Hematopoietic multipotent progenitor cell treated with erythropoietin and hydrocortisone succinate and interleukin-3 and kit ligand, for 15 days (in vitro differentiated cells): ENCODE measurements at places on chromosomes 16 and 17.

- peak; percentile 77 for DNase-seq
Measured at GRCh38 chr17:50947782-50948543, 81.8 kb upstream of the TOB1 start.

DNA sequence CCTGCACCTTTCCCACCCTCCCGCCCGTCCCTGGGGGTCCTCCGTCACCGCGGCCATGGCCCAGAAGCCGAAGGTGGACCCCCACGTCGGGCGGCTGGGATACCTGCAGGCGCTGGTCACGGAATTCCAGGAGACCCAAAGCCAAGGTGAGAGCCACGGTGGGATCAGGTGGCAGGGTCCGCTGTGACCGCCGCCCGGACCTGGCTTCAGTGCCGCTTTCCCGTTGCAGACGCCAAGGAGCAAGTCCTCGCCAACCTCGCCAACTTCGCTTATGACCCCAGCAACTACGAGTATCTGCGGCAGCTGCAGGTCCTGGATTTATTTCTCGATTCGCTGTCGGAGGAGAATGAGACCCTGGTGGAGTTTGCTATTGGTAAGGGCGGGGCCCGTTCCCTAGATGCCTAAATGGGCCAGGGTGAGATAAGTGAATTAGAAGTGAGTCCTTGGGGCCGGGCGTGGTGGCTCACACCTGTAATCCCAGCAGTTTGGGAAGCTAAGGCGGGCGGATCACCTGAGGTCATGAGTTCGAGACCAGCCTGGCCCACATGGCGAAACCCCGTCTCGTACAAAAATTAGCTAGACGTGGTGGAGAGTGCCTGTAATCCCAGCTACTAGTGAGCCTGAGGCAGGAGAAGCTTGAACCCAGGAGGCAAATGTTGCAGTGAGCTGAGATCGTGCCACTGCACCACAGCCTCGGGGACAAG lies 617 bp downstream of the ARMC7 start:
- peak; percentile 34 for DNase-seq

DNA sequence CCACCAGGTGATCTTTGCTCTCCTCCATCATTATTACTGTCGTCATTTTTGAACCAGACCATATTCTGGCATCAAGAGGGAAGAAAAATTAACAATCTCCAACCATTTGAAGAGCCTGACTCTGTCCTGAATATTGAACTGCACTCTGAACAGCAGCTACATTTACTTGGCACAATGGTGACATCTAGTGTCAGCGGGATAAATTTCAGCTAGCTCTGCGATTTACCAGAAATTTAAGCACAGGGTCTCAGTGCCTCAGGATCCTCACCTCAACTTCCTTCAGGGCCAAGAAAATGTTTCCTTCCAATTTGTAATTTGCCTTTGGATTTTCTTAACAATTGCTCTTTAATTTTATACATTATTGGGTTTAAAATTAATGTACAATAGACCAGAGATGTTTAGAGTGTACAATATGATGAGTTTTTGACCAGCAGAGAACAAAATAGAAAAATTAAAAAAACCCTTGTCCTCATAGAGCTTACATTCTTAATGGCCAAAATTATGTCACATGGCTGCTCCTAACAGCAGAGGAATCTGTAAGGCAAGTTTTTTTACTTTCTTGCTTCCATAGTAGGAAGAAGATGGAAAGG lies 10.7 kb upstream of the ZNF19 start:
- peak; percentile 85 for DNase-seq

DNA sequence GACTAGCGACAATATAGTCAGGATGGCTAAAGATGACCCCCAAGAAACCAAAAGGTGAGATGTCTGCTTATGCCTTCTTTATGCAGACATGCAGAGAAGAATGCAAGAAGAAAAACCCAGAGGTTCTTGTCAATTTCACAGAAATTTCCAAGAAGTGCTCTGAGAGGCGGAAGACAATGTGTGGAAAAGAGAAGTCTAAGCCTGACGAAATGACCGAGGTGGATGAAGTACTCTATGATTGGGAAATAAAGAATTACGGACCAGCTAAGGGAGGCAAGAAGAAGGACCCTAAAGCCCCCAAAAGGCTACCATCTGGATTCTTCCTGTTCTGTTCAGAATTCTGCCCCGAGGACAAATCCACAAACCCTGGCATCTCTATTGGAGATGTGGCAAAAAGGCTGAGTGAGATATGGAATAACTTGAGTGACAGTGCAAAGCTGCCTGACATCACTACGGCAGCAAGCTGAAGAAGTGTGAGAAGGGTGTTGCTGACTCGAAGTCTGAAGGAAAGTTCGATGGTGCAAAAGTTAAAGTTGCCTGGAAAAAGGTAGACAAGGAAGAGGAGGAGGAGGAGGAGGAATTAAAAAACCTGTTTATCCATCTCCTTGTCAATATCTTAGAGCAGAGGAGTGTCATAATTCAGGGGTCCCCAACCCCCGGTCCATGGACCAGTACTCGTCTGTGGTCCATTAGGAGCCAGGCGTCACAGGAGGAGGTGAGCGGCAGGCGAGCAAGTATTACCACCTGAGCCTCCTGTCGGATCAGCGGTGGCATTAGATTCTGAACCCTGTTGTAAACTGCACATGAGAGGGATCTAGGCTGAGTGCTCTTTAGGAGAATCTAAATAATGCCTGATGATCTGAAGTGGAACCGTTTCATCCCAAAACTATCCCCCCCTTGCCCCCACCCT lies 25.1 kb upstream of the ADGRG1 start:
- DNase-seq: no peak

- no peak for DNase-seq
Measured at GRCh38 chr17:47310186-47310733, 13.5 kb upstream of the EFCAB13 start.

DNA sequence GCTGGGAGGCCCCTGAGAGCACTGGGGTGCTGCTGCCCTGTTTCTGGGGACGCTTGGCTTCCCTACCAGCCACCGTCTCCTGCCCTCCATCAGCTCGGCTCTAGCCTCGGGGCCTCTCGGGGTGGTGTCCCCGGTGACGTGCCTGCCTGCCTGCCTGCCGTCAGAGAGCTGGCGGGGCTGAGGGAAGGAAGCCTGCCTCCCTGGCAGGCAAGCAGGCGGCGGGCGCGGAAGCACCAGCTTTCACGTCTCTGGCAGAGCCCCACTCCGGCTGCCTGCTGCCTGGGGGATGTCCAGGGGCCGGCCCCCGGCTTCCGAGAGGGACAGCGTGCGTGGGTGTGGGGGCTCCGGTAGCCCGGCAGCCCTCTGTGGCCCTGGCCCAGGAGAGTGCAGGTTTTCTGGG lies 9.3 kb downstream of the CENPX start:
- no peak for DNase-seq
